NCI-H187 (cell line): ENCODE measurements at places on chromosomes 16 and 17.

DNA sequence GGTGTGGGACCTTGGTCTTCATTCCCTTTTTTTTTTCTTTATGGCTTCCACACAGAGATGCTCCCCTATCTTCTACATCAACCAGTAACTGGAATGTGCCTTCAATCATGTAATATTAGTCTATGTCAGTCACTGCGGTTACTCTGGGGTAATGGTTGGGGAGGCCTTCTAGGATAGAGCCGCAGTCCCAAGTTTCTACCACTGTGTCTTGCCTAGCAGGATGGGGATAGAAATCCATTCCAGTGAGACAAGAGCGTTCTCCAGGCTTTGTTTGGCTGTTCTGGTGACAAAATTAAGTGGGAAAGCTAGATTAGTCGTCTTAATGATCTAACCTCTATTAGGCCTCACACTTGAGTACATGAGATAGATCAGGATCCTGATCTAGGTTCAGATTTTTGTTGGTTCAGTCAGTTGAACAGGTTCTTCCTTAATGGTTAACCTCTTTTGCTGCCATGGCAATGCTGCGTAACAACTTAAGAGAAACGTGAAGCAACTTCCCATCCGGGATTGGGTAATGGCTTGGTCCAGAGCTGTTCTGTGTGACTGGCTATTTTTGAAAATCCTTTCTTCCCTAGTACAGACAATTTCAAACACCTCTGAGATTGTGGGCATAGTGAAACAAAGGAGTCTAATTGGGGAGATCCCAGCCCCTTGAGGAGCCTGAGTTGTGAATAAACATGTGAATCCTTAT lies 8.7 kb downstream of the MSL1 start:
- DNase-seq = no peak

GRCh38 chr16:53666786-53667415 lies 36.8 kb downstream of the RPGRIP1L start:
- DNase-seq = no peak

DNA sequence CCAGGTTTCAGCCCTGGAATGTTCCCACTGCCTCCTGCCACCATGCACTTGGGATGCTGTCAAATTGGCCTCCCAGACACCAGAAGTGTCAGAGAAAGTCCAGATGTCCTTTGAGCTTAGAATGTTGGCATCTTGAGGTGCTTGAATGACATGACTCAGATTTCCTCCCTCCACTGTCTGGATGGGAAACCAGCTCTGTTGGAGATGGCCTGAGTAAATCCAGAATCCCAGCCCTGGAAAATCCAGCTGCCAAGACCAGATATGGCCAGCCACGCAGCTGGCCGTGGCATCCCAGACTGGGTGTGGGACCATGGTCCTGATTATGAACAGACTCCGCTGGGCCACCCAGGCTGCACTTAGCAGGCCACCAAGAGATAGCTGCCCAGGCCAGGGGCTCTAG lies 57.0 kb upstream of the CLEC3A start:
- no peak for DNase-seq

DNA sequence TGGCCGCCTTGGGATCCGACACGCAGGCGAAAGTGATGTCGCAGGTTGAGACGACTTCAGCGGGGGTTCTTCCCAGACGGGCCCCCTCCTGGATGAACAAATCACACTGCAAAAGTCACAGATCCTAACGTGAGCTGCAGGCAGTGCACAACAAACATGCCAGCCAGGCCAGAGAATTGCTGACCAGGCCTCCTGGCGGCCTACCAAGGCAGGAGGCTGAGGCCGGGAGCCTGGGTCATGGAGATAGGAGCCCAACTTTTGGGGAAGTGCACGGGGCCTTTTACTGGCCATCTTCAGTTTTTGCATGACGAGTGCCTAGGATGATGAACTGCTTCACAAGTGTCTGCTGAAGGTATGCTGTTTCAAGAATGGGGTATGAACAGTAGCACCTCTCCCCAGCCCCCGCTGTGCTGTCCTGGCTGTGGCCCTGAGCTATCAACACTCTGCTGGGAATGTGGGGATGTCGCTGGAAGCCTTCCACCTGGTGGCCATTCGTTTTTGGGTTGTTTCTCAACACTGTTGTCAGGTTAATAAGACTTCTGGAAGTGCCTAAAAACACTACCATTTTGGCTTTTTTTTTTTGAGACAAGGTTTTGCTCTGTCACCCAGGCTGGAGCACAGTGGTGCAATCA lies 12.2 kb upstream of the ROGDI start:
- DNase-seq = no peak

DNA sequence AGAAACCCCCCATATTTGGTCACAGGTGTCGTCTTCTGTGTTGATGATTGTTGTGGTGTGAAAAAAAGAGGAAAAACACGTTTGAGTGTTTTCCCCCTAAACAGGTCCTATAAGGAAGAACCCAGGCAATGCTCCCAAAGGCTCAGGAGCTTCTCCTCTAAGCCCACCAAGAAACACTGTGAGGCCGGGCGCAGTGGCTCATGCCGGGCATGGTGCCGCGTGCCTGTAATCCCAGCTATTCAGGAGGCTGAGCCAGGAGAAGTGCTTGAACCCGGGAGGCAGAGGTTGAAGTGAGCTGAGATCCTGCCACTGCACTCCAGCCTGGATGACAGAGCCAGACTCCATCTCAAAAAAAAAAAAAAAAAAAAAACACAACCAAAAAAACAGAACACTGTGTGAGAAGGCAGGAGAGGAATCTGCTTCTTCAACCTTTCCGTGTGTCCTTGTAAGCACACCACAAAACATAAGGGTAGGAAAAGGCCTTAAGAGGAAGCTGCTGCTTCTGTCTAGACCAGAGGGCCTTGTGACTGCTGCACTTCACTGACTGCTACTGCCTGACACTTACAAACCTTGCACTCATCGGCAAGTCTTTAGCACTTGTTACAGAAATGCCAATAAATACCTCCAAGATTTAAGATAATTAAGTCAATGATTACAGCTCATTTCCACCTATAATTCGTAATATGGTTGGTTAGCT lies 9.3 kb downstream of the JPT1 start:
- no peak for DNase-seq

DNA sequence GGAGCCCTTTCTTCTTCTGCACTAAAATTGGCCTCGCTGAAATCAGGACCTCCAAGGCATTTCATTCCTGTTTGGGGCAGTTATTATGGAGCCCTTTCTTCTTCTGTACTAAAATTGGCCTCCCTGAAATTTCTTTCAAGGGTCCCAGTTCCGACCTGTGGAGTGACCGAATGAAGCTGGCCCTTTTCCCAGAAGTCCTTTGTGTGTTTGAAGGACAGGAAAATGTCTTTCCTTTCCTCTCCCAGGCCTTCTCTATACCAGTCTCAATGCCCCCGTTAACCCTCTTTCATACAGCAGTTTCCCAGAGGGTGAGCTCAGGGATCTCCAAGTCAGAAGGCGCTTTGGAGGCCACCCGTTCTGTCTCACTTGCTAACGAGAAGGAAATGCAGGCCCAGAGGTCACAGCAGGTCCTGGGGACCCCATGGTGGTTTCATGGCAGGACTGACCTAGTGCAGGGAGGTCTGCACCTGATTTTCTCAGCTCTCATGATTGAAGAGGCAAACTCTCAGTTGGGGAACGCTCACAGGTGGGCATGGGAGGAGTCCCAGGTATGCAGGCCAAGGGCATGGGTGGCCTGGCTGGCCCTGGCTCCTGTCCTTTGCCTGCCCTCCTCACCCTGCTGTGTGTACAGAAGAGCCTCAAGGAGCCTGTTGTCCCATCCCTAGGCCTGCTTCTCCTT lies 37.1 kb upstream of the DOC2B start:
- DNase-seq = no peak
